Posterior vena cava (tissue), 2 donors: ENCODE measurements at places on chromosomes 7 and 10. TPM values are rescaled to one million over a fixed set of nuclear protein-coding genes. Genes with fewer than 3 reads are reported as not detected.

TMED4 gene
- 52.5 TPM for total RNA-seq

GRCh38 chr10:5951721-5952407 is 25.5 kb downstream of the IL15RA start:
- DNase-seq, result peak; percentile 11

DNA sequence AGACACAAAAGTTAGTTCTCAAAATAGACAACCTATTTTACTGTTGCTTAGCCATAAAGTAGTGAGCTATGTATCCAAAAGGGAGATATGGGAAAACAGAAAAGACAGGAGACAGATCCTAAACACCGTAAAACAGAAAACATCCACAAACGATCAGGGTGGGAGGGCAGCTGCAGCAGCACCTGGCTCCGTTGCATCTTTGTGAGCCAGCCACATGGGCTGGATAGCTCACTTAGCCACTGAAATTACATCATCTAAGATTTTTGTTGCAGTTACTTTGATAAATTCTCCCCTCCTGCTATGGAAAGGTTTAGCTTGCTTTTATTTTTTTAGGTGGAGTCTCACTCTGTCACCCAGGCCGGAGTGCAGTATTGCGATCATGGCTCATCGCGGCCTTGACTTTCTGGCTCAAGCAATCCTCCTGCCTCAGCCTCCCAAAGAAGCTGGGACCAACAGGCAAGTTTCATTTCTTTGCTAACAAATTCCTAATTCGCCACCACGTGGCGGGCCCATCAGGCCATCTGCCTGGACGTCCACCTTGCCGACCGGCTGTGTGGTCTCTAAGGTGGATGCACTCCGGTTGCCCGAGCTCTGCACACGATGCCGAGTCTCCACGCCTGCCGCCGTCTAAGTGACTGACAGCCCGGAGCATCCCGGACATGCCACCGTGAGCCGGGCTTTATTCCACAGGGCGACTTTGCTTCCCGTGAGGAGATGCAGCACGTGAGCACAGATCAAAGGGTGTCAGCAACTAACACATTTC is 159.8 kb downstream of the DIP2C start:
- peak; percentile 73 for DNase-seq

GRCh38 chr10:125156739-125157480 is 3.5 kb downstream of the CTBP2 start:
- no peak for DNase-seq

SLC16A9 gene
- total RNA-seq, result 1.7 TPM

EPO gene
- total RNA-seq, result not detected

DNA sequence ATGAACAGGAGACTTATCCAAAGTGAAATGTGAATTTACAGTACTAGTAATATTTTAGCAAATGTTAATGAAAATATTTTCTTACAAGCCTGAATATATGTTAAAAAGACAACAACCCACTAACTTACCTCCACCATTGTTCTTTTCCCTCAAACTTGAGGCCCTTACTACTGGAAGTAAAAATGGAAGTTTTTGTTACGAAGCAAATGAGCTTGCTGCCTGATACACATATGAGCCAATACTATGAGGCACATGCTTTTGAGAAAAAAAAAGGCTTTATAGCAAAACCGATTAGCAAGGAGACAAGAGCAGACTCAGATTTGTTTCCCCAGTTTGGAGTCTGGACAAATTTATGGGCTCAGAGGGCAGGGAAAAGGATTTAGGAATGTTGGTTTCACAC is 29.0 kb downstream of the PRPS1L1 start:
- no peak for DNase-seq

DNA sequence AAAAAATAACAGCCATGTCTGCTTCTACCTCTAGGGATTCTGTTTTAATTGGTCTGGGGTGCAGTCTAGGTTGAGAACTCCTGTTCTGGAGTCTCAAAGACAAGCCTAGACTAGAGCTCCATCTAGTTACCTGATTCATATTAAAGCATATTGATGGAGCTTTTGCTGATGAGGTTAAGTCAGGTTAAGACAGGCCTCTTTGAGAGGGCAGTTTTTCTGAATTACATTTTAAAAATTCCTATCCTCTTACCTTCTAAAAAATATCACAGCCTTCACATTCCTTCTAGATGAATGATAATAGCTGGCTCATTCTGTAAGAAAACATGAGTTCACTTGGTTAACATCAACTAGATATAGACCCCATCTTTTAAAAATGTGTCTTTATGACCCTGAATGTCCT is 28.9 kb downstream of the MGAM start:
- DNase-seq, result no peak

DNA sequence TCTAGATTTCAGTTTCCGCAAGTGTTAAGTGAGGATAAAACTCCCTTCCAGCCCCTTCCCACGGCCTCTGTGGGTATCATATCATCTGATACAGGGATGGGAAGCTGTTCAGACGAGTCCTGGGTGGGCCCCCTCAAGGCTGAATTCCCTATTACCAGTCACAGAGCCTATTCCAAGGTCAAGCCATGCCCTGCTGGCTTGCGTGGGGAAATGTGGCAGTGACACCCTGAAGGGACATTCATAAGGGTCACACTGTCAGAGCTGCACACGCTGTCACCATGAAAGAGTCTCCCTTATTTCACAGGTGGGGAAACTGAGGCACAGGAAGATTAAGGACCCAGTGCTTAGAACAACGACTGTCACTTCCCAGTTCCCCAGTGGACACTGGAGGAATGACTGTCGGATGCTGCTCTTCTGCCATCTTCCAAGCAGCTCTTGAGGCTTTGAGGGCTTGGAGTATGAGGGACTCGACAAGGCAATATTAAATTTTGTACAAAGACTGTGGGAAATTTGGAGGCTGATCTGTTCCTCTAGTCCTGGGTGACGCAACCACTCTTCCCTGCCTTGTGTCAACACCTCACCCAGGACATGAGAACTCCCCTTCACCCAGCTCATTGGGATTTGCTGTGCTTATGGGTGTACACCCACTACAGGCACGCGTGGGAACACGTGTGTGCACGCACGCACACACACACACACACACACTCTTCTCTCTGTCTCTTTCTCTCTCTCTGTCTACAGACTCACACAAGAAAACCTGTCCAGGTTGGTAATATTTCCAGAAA is 386.0 kb downstream of the RPS24 start:
- peak; percentile 48 for DNase-seq

CASTOR2 gene
- total RNA-seq, result 10.7 TPM

DNA sequence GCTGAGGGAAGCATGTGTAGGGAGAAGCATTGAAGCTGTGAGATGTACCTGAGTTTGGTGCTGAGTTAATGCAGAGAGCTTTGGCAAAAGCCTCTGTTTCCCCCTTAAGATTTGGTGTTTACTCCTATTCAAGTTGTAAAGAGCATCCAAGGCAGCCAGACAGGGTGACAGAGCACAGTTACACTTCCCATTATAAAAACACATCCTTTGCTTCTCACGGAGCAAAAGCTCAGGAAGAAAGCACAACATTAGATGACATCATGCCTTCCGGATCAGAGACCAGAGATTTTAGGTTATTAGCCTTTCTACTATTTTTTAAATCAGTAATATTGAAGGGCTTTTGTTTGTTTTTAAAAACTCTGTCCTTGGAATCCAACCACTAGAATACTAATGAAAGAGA is 182.9 kb downstream of the DOCK4 start:
- no peak for DNase-seq

DNA sequence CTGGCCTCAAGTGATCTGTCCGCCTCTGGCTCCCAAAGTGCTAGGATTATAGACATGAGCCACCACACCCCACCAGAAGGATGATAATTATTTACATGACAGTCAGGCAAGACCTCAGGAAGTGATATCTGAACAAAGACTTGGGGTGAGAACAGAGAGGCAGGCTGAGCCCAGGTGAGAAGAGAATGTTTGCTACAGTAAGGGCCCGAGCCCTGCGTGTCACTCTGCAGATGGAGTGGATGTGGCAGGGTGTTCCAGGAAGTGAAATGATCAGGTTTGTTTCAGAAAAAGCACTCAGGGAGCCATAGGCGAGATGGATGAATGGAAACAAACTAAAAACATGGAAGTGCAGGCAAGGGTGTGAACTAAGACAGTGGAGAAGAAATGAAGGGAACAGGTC is 22.2 kb downstream of the SFMBT2 start:
- no peak for DNase-seq

GRCh38 chr10:1292611-1293031 is 236.4 kb downstream of the WDR37 start:
- peak; percentile 70 for DNase-seq

GRCh38 chr7:123271231-123271630 is 71.5 kb upstream of the SLC13A1 start:
- no peak for DNase-seq

- no peak for DNase-seq
These were observed 42.9 kb upstream of the PDZD8 start for GRCh38 chr10:117418121-117418520.

MEPCE gene
- total RNA-seq, result 21.8 TPM

GRCh38 chr10:90695915-90696676 is 161.7 kb downstream of the HTR7 start:
- no peak for DNase-seq

DNA sequence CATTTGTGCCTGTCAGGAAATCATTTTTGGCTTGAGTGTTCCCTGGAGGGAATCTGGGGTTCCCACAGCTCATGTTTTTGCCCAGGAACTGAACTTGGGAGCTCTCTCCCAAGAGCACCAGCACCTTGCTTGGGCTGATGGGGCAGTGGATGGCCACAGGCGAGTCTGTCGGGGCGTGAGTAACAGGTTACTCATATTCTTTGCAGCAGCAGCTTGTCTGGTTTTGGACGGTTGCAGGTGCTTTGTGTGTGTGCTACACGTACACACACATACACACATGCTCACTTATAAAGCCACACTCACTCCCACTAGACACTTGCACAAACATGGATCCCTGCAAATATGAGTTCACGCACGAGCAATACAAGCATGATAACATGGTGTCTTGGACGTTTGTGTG is 2.9 kb upstream of the PALD1 start:
- no peak for DNase-seq
